ENCODE measurements at places on chromosomes 3 and 15.

DNA sequence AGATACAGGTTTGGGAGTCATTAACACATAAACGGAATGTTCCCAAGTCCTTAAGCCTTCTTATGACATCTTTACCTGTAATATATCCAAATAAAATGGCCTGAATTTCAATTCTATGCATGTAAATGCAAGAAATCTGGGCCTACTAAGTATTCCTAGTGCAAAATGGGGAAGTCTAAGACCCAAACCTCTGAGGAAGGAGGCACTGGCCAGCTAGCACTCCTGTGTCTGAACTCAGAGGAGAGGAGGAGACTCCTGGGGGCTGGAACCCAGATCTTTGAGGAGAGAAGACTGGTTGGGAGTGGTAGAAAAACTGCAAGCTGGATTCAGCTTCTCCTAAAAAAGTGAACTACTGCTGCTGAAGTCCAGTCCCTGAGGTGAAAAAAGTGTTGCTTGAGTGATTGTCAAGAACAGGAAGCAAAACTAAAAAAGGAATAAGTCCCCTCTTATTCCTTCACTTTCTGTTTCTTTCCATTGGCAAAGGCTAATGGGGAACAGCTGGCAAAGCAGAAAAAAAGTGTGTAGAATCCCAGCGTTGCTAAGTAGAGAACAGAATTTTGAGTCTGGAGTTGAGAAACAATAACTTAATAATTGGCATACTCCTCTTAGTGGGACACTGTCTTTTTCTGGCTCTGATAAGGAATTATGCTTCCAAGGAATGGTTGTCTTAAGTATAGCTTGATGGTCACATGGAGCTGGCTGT is 54.8 kb upstream of the ATP2C1 start:
- DNase-seq, result peak; percentile 47

GRCh38 chr3:58322793-58323192 is 9.9 kb upstream of the PXK start:
- DNase-seq, result no peak

DNA sequence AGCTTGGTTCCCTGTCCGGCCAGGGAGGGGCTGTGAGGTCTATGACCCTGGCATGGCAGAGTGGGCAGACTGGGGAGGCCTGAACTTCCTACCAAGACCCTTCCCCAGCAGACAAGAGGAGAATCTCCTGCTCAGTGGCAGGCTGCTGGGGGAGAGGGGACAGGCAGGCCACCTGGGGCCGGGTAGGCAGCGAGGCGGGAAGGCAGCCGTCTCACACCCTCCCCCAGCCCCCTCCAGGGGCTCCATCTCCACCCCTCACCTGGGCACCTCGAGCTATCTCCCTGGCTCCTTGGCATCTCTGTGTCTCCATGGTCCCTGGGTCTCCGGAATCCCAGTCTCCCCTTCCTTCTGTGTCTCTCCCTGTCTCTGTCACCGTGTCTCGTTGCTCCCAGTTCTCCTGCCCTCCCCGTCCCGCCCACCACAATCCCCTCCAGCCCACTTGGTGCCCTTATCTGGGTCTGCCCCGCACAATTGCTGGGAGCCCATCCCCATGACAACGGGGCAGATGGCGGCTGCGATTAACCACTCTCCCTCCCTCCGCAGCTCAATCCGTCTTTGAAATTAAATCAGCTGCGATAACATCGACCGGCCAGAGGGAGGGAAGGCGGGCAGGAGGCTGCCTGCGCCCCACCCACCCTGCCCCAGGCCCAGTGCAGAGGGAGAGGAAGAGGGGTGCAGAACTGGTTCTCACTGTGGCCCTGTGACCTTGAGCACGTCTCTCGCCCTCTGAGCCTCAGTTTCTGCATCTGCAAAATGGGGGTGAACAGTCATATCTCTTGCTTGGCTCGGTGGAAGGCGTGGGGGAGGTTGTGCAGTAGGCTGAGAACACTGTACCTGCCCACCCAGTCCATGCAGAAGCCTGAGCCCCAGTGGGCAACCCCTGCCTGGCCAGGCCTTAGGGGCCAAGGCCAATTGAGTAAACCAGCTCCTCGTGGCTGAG is 9.6 kb downstream of the DNAJB8 start:
- DNase-seq, result no peak

GRCh38 chr3:4750306-4750968 is 228.8 kb upstream of the BHLHE40 start:
- DNase-seq, result peak; percentile 35

DNA sequence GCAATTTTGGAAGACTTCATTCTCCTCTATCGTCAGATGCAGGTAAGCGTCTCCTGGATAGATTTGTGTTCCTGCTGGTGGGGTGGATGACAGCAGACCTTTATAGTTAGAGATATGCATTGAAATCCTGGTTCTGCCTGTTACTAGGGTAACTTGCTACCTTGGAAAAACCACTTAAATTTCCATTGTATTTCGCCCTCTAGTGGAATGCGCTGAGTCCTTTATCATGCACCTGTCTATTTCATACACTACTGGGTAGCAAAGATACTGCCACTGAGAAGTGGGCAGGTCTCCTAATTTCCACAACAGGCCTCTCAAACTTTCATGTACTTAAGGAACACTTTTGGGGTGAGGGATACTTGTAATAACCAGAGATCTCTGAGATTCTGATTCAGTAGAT is 209.5 kb upstream of the SUCLG2 start:
- DNase-seq, result no peak

- no peak for DNase-seq
Observed at GRCh38 chr3:187702507-187703033, at the start of gene RTP2. TSS of gene RTP2 (minus strand) at chr3:187702557. CDS start at chr3:187702128, 429 bp downstream.

- no peak for DNase-seq
Observed at GRCh38 chr15:60411774-60412425, 14.1 kb upstream of the ANXA2 start.

- DNase-seq, result no peak
Observed at GRCh38 chr3:98772022-98772421, 8.9 kb downstream of the ST3GAL6 start.

- peak; percentile 22 for DNase-seq
Observed at GRCh38 chr3:40847551-40847992, 322.8 kb downstream of the ZNF621 start.

DNA sequence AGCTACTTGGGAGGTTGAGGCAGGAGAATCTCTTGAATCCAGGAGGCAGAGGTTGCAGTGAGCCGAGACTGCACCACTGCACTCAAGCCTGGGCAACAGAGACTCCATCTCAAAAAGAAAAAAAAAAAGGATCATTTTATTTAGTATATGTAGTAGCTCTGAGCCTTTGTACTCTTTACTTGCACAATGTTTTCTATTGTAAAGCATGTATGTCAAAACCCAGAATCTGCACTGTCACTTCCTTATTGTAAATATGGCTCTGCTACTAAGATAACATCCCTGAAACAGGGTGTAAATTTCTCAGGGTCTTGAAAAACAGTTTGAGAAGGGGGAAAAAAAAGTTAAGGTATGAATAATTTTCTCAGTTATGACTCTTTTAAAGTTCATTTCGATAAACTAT is 35.1 kb downstream of the SLMAP start:
- no peak for DNase-seq

- DNase-seq, result no peak
Observed at GRCh38 chr3:169562988-169563774, 100.3 kb downstream of the MECOM start.

DNA sequence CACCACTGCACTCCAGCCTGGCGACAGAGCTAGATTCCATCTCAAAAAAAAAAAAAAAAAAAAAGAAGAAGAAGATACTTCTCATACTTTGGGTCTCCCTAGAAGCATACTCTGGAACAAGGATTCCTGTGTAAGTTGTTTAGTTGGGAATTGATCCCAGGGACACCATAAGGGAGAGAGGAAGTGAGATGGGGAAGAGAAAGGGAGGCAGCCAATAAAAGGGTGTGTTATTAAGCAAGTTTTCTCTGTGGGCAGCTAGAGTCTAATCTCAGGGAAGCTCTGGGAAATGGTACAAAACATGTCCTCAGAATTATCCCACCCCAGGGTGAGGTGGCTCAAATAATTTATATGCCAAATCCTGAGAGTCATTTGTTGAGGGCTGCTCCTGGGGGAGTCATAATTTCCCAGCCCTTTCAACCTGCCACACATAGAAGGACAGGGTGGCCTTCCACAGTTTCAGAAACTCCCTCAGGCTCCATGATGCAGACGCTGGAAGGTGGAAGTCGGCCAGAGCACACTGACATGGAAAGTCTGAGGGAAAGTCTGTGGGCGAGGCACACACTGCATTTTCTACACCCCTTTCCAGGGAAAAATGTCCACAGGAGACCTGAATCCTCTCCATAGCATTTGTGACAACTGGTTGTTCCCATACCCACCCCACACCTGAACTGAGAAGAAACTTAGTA is 86.4 kb upstream of the SLC4A7 start:
- no peak for DNase-seq

DNA sequence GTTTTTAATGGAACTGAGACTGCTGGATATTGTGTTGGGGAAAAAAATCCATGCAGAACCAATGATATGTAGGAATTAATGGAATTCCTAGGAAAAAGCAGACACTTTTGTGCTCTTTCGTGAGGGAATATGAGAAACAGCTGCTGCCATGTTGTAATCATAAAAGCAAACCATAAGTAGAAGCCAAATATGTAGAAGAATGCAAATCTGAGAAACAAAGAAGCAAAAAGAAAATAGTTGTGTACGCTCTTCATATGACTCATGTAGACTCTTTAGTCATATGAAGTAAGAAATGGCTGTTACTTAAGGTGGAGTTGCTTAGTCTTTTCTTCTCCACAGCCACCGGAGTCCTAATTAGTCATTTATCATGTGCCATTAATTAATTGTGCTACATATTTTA is 298.6 kb upstream of the ZNF717 start:
- DNase-seq, result no peak

GRCh38 chr15:52445954-52446353 is 82.7 kb downstream of the MYO5A start:
- DNase-seq, result no peak

DNA sequence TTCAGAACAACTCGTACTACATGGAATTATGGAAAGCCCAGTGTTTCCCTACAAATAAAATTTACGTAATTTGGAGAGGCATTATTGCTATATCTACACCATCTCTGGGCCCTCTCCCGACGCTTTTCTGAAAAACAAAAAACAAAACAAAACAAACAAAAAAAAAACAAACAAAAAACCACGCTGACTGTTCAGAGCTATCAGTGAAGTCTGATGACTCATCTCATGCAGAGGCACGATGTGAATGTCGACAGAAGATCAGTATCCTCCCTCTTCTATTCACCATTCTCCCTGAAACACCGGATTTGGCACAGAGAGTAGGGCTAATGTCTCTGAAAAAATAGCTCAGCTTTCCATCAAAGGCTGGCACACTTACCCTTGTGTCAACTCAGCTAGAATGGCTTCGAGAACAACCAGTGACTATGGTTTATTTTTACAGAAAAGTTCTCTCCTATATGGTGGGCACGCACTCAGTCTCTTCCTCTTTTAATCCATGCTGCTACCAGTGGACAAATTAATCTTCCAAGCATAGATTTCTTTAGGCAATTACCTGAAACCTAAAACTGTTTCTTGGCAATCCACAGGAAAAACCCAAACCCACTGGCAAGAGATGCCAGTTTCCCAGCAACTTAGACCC is 1.5 kb downstream of the CRBN start:
- no peak for DNase-seq

DNA sequence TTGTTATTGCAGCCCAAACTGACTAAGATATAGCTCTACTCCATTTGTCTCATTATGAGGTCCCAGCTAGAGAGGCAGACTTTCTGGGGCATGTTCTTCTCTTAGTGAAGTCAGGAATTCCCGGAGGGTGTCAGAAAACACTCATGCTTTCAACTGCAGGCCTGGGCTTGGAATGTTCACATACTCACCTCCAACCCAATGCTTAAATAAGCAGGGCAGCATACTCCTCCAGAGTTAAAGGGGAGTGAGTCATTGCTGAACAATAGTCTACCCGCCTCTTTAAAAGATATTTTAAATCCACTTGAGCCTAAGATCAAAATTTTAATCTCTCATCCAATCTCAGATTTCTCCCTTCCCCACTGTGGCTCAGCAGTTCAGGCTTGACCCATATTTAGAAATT is 167.8 kb upstream of the DPH6 start:
- no peak for DNase-seq

DNA sequence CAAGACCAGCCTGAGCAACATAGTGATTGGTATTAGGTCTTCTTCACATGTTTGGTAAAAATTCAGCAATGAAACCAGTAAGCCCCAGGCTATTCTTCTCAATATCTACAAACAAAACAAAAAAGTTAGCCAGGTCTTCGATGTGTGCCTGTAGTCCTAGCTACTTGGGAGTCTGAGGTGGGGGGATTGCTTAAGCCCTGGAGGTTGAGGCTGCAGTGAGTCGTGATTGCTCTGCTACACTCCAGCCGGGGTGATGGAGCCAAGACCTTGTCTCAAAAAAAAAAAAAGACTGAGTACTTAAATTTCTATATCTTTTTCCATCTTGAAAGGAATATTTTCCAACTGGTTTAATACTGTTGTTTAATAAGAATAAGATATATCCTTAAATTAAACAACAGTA is 106.8 kb downstream of the MBNL1 start:
- no peak for DNase-seq

DNA sequence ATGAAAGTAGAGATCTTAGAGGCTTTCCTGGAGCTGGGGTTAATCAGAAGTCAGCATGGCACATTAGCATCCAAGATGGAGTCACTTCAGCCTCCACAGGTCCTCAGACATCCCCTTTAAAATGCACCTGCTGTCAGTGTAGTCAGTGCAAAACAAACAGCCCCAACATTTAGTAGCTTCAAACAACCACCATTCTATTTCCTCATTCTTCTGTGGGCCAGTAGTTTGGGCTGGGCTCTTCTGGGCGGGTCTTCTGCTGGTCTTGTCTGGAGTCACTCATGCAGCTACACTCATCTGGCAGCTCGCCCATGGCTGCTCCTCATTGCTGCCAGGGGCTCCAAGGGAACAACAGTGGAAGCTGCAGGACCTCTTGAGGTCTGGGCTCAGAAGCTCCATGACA is 99.9 kb downstream of the TLE3 start:
- peak; percentile 44 for DNase-seq

DNA sequence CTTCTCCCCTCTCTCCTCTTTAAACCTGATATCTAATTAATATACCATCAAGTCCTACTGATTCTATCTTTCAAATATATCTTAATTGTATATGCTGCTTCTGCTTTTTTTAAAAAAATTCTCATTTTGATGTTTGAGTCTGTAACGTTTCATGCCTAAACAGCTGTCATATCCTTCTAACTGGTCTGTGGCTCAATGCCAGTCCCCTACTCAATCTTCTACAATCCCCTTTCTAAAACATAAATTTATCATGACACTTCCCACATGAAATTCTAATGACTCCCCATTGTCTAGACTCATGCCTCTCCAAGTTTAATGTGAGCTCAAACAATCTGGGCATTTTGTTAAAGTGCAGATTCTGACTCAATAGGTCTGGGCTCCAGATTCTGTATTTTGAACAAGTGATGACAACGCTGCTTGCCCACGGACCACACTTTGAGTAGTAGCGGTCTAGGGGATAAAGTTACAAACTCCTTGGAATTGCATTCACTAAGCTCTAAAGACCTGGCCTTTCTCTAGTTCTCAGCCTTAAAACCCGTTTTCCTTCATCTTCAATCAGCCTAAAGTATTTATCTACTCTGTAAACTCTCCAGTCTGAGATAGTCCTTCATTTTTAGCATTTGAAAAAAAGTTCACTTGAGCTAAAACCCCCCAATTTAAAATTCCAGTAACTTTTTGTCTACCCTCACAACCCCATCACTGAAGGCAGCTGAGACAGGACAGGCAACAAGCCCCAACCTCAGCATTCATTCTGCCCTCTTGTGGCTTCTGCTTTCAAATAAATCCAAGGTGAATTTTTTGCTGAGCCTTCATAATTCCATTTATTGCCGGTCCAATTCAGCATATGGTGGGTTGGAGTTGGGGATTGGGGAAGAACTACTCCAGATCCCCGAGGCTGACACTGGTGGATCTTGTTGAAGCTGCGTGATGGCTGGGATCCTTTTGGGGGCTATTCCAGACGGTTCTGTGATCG is 88.1 kb upstream of the THRB start:
- peak; percentile 48 for DNase-seq
